ENCODE measurements at places on chromosomes 12 and 14.

DNA sequence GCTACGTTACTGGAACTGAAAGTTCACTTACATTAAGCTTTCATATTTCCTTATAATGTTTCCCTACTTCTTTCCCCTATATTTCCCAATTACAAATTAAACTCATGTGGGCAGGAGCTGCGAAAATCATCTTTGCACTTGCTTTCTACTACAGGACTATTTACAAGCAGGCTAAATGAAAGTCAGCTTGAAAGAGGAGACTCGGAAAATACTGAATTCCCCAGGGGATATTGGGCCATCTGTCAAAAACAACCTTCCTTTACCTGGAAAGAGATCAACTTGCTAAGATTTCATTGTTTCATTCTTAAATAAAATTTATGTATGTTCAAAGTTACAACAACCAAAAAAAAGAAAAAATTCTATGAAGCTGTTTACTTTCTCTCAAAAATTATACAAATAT, 92.8 kb upstream of the BBS10 start:
- DNase-seq = no peak

GRCh38 chr14:87351007-87351406, 642.0 kb downstream of the GALC start:
- no peak for DNase-seq

- DNase-seq = no peak
Observed at GRCh38 chr14:69373104-69373503, 25.0 kb downstream of the ERH start.

DNA sequence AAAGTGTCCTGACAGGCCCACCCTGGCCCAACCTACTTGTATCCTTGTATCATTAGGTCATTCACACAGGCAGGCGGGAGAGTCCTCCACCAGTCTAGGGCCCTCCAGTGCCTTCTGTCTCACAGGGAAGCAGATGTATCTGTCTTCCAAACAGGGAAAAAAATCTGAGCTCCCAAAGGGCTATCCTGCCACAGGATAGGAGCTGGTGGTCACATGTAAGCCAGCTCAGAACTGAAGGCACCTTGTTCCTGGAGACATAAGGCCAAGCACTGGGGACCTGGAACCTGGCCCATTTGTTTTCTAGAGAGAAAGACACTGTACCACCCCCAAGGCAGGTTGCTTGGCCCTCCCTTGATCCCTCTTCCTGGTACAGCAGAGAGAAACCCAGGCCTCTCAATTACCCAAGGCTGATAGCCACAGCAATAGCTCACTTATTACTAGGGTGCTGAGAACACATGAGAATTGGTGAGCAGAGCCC, 19.4 kb upstream of the PLEKHH1 start:
- DNase-seq = no peak

DNA sequence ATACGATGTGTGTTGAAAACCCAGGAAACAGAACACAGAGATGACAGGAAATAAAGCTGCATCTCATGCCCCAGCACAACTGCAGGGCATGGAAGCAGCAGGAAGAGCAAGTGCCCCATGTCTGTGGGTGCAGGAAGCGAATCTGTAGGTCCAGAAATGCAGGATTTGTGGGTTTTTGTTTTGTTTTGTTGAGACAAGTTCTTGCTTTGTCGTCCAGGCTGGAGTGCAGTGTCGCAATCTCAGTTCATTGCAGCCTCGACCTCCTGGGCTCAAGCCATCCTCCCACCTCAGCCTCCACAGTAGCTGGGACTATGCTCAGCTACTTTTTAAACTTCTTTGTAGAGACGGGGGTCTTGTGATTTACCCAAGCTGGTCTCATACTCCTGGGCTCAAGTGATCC, 6.2 kb upstream of the RPS6KL1 start:
- DNase-seq = no peak

DNA sequence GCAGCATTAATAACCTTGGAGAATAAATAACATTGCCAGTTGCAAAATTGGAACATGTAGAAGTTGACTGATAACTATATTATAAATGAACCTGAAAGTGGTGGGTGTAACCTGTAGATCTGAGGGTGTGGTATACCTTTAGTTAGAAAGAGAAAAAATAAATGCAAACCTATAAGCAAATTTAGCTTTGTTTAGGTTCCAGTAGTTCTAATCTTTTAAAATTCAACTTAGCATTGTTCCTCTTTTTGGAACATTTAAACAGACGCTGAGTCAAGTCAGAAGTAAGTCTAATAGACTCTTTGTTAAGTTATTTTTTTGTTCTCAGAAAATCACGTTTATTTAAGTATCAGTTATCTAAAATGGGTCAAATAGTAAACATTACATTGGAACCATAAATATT, 120.0 kb downstream of the DNAI7 start:
- no peak for DNase-seq

GRCh38 chr12:40033242-40033630, 72.6 kb downstream of the SLC2A13 start:
- DNase-seq = peak; percentile 48

DNA sequence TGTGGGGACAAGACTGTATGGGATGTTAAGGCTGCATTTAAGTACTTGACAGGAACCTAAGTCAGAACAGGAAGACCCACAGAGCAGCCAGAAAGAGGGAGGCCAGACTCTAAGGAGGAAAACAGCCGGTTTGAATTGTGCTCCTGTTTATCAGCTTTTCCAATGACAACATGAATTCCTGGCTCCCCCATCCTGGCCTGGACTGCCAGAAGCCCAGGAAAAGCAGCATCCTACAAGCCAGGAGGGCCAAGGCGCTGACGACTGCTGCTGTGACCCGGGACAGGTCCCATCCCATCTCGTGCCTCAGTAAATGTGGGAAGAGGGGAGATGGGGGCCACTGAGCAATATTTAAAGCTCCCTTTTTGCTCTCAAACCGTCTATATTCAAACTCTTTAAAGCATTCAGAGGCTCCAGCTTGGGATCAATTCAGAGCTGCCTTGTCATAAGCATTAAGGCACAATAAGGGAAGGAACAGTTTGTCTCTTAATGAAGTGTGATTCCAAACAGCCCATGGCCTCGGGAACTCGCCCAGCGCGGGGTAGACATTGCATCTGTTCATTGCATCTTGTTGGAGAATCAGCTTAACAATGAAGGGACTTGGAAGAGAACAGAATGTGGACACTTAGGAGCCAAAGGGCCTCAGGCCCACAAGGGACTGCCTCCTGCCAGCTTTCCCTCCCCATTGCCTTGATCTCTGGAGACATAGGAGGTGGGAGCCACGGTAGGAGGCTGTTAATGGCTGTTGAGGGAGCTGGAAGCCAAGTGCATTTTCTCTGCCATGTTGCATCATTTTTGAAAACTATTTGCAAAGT, 49.6 kb downstream of the CMKLR1 start:
- no peak for DNase-seq

DNA sequence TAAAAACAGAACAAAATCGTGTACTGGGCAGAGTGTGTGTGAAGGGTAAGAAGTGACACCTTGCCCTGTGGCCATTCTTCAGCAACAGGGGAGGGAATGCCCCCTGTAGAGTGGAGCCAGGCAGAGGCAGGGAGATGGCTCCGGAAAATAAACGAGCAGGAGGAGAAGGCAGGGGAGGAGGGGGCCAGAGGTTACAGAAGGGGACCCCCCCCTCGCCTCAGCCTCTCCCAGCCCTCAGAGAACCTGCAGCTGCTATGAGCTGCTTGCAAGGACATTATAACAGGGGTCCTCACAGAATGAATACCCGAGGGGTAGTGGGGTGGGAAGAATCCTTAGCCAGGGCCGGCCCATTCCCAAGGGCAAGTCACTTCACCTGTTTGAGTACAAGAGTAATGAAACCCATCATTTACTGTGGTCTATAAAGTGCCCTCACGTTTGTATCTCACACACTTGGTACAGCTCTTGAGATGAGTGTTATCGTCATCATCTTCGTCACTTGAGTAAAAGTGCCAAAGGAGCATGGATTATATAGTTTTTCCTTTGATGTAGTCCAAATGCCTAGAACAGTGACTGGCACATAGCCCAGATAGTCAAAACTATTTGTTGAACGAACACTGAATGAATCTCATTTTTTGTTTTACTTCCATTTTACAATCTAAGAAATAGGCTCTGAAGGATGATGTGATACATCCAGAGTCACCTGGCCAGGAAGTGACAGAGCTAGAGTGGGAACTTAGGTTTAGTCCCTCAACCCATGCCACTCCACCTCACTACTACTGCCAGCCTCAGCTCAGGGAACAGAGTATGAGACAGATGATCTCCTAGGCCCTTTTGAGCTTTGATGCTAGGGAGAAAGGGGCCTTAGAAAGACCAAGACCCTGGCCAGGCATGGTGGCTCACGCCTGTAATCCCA, 14.5 kb downstream of the SCNN1A start:
- no peak for DNase-seq

DNA sequence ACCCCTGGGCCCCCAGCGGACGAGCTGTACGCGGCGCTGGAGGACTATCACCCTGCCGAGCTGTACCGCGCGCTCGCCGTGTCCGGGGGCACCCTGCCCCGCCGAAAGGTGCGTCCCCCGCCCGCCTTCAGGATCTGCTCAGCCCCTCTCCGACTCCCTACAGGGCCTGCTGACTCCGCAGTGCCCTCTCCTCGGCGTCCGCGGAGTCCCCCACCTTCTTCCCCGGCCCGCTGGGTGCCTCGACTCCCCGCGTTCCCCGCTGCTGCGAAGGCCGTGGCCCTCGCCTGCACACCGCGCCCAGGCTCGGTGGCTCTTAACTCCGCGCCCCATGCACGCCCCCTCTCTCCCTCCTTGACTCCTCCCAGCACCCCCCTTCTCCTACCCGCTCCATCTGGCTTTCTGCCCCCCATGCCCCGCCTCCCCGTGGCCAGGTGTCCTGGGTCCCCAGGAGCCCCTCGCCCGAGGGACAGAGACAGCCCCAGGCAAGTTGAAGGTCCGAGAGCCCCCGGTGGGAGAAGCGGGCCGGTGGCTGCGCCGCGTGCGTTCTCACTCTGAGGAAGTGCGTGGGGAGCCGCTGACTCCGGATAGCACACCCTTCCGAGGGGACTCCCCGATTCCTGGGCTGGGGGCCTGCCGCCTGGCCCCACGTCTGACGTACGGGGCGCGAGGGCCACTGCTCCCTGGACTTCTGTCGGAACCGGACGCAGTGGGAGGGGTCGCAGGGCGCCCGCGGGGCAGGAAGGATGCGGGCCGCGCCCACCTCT, 594 bp downstream of the TAMALIN start:
- no peak for DNase-seq

DNA sequence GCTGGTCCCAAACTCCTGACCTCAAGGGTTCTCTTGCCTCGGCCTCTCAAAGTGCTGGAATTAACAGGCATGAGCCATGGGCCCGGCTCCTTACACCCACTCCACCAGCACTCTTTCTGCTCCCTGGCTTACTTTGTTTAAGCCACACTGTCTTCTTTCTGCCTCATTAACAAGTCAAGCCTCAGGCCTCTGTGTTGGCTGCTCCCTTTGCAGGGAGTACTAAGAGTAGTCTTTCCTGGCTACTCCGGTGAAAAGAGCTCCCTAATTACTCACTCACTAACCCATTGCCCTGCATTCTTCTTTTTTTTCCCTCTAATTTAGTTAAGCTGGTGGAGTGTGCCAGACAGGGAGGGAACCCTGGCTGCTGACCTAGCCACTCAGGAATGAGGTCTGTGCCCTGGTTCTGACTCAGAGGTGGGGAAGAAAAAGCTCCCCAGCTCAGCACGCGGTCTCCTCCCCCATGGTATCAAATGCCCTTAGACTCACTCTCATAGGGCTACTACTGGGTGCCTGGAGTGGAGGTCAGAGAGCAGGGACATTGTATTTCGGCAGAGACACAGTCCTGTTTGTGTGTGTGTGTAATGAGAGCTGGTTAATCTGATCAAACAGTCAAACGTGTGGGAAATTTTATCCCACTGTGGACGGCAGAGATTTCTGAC, 19.8 kb downstream of the GALNT6 start:
- DNase-seq = no peak

- DNase-seq = peak; percentile 46
Observed at GRCh38 chr12:62581288-62582064, 114.8 kb downstream of the MON2 start.

- DNase-seq = peak; percentile 28
Observed at GRCh38 chr12:7092229-7092985, at the start of gene C1R. C1R (minus strand) TSS chr12:7092445; CDS start chr12:7092388, 57 bp downstream.

DNA sequence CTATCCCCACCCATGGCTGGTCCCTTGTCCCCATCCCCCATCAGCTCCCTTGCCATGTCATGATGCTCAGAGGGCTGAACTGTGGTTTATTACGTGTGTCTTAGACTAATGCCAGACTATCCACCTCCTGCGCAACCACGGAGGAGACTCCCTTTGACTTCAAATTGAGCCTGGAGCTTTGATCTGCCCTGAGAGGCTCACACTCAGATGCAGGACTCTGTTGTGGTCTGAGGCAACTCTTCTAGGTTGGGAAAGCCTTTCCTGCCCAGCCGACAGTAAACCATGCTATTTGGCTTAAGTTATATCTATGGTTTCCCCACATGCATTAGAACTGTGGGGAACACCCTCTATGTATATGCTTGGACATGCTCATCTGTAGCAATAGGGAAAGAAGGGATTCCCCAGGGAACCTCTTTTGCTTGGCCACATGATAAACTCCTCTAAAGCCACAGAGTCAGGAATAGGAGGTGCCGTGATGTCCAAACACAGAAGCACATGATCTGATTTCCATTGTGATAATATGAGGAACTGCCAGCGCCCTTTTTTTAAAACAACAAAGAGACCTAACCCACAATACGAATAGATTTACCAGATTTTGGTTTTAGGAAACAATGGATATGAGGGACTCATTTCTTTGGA, 11.1 kb upstream of the LGALS3 start:
- no peak for DNase-seq

- DNase-seq = no peak
Observed at GRCh38 chr12:131863711-131864396, 30.6 kb upstream of the ULK1 start.
